HFF-Myc (cell line): ENCODE measurements at places on chromosomes 6 and 20.

GRCh38 chr6:4030669-4031068 is 48.3 kb downstream of the FAM217A start:
- DNase-seq, result no peak

- DNase-seq, result no peak
These were observed 29.7 kb downstream of the RREB1 start for GRCh38 chr6:7137335-7138045.

GRCh38 chr6:128516514-128516898 is 3.9 kb downstream of the PTPRK start:
- no peak for DNase-seq

GRCh38 chr20:25280574-25281535 is 33.0 kb downstream of the PYGB start:
- no peak for DNase-seq

GRCh38 chr20:23058240-23058639 is 8.8 kb upstream of the THBD start:
- DNase-seq, result no peak

- DNase-seq, result peak; percentile 93
These were observed at the start of gene AHCY for GRCh38 chr20:34302723-34303533. Gene AHCY (minus strand): TSS chr20:34303355. CDS start chr20:34303270, 85 bp downstream.

DNA sequence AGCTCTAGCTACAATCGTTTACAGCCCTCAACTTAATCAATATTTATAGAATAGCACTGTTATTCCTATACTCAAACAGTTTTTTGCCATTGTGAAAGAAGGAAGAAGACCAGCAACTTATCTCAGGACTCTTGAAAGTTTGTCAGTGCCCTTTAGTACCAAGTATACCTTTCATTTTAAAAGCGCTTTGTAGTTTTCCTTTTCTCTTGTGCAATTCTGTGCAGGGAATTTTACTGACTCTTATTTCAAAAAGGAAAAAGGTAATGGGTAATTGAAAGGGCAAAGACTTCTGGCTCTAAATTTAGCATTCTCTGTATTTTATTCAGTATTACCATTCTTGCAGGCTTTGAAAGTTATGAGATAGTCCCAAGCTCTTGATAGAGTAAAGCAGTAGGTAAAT is 16.8 kb upstream of the RHAG start:
- DNase-seq, result no peak

- no peak for DNase-seq
These were observed 1.1 kb downstream of the RNF114 start for GRCh38 chr20:49937027-49937929.

- no peak for DNase-seq
These were observed 30.0 kb downstream of the SLC22A3 start for GRCh38 chr6:160378218-160378617.
